ENCODE measurements at places on chromosomes 6 and 20. TPM values are rescaled to one million over a fixed set of nuclear protein-coding genes. Genes with fewer than 3 reads are reported as not detected.

MEI4 gene
- not detected for total RNA-seq

ULBP2 gene
- total RNA-seq = 12.2 TPM

DNA sequence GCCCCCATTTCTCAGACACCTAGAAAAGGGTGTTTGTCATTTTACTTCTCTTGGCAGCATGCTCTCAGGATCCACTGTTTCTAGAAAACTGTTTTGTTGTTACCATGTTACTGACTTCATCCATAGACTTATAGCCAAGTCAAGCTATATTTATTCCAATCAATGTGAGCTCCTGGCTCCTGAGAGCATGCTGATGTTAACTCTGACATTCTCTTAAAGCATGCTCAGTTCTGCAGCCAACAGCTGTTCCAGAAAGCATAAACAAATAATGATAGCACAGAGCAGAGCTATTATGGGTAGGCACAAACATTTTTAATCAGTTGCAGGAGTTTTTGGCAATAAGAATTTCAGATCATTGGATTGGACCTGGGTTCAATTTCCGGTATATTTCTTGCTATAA is 92.4 kb upstream of the CEP85L start:
- DNase-seq = no peak
- peaks cover 22% of the 10 kb centered on the region for H3K4me1 ChIP-seq
- no peaks in the 10 kb centered on the region for H3K36me3 ChIP-seq
- H3K4me3 ChIP-seq = no peak overlapping the region

DNA sequence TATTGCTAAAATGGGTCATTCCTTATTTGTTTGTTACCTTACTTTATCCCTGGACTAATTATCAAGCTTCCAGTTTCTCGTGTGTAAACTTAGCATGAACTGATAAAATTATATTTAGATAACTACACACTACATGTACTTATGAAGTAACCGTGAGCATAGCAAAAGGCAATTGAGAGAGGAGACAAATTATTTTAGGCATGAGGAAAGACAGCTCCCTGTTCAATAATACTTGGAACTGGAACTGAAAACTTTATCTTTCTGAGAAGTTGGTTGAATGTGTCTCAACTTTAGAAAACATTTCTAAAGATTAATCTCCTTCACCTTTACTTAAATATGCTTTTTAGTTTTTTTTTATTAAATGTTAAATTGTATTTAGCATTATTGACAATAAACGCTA is 11.4 kb downstream of the CRISP3 start:
- DNase-seq = no peak
- H3K27ac ChIP-seq = no peak overlapping the region
- H3K4me1 ChIP-seq = no peaks in the 10 kb centered on the region
- H3K4me3 ChIP-seq = no peak overlapping the region

DNA sequence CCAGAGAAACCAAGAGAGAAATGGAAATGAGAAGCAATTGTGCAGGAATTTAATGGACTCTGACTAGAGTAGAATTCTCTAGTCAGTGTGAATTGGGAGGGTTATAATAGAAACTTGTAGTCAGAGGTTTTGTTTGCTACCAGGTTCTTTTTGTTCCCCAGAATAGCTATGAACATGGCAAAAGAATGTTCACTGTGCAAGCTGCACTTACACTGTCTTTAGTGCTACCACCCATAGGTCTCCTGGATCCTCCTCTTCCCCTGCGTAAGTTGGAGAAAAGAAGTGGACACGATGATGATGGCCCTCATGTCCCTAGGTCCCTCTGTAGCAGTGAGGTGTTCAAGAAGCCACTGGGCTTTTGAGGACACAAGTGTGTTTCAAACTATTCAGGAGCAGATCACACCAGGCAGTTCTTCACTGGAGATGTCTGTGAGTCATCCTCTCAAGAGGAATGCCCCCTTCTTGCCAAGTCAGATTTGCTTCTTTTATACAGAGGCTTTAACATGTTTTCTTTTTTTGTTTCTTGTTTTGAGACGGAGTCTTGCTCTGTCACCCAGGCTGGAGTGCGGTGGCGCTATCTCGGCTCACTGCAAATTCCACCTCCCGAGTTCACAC is 47.6 kb upstream of the SMIM8 start:
- H3K4me3 ChIP-seq = no peak overlapping the region
- no peaks in the 10 kb centered on the region for H3K27me3 ChIP-seq
- no peak overlapping the region for H3K27ac ChIP-seq
- 0 out of 2 replicates have a peak, but pooled peaks cover 5% of the 10 kb centered on the region for H3K4me1 ChIP-seq
- DNase-seq = peak; percentile 21

GRCh38 chr6:102848796-102849195 is 1455.3 kb downstream of the GRIK2 start:
- H3K4me1 ChIP-seq = no peaks in the 10 kb centered on the region
- no peak overlapping the region for H3K4me3 ChIP-seq
- no peak for DNase-seq
- H3K27ac ChIP-seq = no peak overlapping the region
- H3K27me3 ChIP-seq = no peaks in the 10 kb centered on the region

DNA sequence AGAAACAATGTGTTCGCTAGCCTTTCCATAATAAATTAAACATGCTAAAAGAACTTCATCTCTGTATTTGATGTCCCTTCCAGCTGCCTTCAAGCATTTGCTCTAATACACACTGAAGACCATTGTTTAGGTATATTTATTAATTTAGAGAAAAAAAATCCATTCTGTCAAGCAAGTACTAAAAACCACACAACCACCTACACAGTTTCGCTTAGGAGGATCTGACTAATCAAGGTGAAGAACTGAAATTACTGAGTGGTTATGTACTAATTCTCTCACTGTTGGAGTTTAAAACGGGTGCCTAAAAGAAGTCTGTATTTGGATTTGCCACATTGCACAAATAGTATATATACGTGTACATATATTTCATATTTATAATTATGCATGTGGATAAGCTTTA is 58.9 kb downstream of the GMDS start:
- no peaks in the 10 kb centered on the region for H3K36me3 ChIP-seq
- peaks cover 7% of the 10 kb centered on the region for H3K4me1 ChIP-seq
- H3K4me3 ChIP-seq = no peak overlapping the region
- no peaks in the 10 kb centered on the region for H3K27me3 ChIP-seq

DNA sequence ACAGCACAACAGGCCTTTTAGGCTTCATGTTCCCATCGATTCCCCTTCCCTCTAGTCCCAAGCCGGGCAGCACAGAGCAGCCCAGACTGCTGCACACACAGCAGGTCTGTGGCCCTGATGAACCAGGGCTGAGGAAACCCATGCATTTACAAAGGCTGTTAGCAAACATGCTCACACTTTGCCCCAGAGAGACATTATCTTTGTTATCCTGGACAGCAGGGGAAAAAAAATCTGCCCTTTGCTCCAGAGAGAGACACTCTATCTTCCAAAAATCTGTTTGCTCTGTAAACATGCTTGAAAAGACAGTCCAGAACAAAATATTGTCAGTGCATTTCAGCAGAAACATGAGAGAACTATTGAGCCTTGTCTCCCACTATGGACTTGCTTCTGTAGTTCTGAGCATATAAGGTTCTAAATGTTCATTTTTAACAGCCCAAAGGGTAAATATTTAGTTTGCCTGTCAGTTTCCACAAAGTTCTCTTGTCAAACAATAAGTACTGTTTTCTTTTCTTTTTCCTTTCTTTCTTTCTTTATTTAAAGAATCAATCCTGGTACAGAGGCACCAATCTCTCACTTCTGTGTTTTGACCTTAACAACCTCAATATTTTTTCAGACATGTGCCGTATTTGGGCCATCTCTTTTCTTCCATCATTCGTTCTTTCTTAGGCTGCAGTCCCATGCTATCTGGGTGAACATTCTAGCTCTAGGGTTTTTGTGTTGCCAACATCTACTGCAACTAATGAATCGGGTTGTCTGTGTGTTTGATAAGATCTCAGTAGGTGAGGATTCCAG is 468.0 kb downstream of the EPM2A start:
- H3K4me3 ChIP-seq = no peak overlapping the region
- H3K27me3 ChIP-seq = no peaks in the 10 kb centered on the region
- H3K4me1 ChIP-seq = no peaks in the 10 kb centered on the region
- H3K36me3 ChIP-seq = no peaks in the 10 kb centered on the region
- no peak for DNase-seq
- H3K27ac ChIP-seq = no peak overlapping the region

- H3K27ac ChIP-seq = no peak overlapping the region
- H3K27me3 ChIP-seq = no peaks in the 10 kb centered on the region
- no peaks in the 10 kb centered on the region for H3K4me1 ChIP-seq
- DNase-seq = no peak
- H3K36me3 ChIP-seq = no peaks in the 10 kb centered on the region
- H3K4me3 ChIP-seq = no peak overlapping the region
Observed at GRCh38 chr6:46291275-46291633, 120.5 kb upstream of the ENPP5 start.

DNA sequence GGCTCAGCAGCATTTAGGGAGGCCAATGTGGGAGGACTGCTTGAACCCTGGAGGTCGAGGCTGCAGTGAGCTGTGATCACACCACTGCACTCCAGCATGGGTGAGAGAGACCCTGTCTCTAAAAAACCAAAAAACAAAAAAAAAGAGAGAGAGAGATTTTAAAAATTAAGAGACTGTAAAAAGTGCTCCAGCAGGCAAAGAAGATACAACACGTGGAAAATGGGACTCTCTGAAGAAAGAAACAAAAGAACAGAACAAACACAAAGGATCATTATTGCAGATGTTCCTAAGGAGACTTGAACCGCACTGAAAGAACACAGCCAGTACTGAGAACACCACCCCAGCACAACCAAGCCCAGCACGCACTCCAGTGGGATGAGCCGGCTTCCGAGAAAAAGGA is 74.2 kb downstream of the TAF4 start:
- no peak for DNase-seq
- peaks cover 36% of the 10 kb centered on the region for H3K36me3 ChIP-seq
- no peak overlapping the region for H3K27ac ChIP-seq
- no peaks in the 10 kb centered on the region for H3K4me1 ChIP-seq
- no peak overlapping the region for H3K4me3 ChIP-seq
